ENCODE measurements at places on chromosomes 2 and 18.
A peak's percentile ranks its signal among the peaks of the same experiment; 100 is the strongest.

DNA sequence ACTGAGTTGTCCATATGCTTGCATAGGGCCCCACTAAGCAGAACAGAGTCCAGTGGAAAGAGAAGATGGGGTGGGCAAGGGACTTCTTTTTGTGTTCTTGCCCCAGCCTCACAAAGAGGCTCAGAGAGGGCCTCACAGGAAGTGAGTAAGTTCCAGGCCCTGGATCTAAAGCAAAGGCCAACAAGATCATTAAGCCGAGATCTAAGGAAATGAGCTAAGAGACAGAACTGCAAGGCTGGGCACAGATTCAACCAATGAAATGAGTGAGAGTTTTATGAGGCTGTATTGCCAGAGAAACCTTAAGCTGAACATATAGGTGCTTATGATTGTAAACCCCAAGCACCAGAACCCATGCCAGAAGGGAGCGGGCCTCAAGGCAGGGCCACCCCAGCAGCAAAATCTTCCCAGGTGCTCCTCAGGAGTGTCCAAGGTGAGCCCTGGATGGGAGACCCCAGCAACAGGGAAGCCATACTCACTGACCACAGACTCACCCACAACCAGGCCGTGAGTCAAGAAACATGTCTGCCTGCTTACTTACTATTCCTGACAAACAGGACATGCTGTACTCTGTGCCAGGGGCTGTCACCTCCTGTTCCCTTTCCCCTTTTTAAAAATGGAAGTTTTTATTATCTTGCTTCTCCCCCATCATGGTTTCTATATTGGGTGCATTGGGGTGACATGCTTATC is 40.2 kb downstream of the SLC14A1 start:
- DNase-seq = peak; percentile 25

DNA sequence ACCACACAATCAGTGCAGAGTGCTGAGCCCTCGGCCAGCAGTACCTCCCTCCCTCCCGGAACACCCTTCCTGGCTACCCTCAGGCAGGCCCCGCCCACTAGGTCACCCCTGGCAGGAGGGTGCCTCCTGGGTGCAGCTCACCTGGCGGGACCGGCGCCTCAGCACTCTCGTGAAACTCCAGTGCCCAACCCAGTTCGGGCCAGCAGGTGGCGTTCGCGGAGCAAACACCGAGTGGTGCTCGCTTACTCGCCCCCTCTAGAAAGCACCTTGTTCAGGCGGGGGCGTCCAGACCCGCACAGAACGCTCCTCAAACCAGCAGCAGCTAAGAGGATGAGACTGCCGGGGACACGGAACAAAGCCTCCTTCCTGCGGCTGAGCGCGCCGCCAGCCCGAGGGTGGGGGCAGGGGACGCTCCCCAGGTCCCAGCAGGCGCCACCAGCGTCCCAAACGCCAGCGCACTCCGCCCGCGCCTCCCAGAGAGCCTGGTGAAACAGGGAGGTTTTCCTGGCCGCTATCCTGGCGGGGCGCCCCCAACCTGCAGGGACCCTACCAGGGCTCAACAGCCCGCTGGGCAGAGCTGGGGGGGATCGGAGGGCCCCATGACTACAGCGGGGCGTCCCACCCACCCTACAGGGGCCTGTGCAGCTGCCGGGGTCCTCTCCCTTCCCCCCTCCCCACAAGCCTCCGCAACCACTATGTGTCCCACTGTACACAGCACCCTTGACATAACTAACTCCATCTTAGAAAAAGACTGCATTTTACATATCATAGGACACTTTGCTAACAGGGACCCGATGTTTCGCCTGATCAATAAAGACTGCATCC is 44.7 kb downstream of the MRPS5 start:
- no peak for DNase-seq

GRCh38 chr18:36284671-36285295 is 12.7 kb upstream of the FHOD3 start:
- DNase-seq = no peak

DNA sequence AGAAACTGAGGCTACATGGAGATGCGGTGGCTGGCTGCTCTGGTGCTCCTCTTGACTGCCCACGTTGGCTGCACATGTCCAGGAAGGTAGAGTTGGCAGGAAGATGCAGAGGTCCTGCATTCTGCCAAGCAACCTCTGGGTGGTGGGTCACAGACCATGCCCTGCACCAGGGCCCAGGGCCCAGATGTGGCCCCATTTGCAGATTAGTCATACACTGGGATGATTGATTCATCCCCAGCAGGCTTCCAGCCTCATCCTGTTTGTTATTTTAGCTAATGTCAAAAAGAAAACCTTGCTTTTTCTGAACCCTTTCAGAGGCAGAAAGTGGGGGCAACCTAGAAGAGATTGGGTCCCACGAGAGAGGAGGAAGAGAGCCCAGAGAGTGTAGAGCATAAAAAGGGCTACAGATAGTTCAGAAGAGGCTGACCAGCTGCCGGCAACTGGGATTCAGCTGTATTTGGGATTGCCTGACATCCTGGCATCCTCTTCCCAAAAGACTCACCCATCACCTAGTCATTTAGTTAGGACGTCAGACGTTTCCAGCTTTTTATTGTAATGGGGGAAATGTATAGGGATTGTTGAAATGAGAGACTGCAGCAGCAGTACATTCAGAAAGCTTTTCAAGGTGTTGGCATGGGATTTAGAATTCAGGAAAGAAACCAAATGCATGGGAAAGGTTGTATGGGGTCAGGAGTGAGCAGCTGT is 101.9 kb downstream of the CTIF start:
- no peak for DNase-seq

DNA sequence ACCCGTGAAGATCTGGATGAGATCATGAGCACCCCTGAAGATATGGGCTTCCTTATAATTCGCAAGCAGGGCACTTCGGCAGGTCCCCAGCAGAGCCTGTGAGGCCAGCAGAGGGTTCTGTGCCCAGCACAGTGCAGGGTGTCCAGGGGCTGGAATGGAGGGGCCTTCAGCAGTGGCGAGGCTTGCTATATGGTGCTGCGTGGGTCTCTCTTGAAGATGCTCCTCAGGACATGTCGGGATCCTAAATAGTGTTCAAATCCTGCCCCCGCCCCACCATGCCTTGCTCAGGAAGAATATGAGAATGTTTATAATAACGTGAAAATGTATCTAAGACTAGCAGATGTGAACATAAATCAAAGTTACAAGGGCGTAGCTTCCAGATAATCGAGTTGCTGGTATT is 60.3 kb upstream of the RBM44 start:
- no peak for DNase-seq

DNA sequence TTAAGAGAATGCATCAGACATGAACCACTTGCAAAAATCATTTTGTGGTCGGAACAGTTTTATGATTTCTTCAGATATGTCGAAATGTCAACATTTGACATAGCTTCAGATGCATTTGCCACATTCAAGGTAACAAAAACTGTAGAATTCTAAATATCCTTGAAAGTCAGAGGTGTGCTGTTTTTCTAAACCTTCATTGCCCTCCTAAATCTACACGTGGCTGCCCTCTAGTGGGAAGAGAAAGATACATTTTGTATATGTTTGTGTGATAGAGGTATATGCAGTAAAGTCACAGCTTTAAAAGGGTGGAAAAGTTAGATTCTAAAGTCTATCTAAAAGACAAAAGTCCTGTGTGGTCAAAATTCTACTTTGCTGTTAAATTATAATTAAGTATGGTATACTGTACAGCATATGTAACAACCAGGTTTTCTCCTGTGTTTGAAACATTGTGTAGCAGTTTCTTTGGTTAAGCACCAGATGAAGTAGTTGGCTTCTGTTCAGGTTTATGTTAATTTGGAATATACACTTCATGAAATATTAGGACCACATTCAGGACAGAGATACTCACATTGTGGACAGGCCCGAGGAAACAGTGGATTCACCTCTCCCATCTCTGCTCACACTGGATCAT is 65.9 kb upstream of the ITM2C start:
- DNase-seq = no peak

DNA sequence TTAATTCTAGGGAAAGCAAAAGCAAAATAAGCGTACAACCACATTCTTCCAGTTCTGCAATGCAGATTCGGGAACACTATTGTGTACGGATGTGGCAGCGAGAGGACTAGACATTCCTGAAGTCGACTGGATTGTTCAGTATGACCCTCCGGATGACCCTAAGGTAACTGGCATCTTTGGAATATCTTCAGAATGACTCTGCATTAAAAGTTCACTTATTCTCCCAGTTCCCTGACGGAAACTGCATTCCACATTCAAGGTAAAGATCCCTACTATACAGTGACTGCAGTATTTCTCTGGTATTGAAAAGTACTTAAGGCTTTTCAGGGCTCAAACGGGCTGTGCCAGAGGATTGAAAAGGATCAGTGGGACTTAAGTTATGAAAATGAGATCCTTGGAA is 10.9 kb downstream of the DDX18 start:
- DNase-seq = no peak

DNA sequence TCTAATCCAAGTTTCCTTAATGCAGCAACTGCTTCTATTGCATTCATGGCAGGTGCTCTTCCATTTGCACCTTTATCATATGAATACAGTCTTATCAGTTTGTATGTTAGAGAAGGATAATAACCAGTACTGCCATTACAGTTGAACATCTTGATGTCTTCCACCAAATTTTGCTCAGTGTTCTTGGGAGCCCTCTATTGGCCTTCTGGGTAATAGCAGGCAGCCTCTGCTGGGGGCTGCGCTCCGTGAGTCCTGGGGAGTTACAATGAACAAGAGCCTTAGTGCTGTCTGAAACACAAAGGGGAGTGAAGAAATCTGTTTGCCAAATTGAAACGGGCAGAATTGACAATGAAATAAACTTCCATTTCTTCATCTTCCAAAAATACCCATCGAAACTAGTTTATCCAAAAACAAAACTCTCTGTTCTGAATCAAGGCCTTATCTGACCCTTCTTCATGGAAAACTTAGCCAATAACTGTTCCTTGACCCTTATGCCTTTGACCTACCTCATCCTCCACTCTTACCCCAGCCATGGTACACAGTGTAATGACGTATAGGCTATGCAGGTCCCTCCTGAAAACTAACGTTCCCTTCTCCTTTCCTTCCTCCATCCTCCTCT is 79.9 kb downstream of the ALK start:
- DNase-seq = no peak

- no peak for DNase-seq
These were observed 854.8 kb downstream of the EPHA4 start for GRCh38 chr2:220717283-220717682.

DNA sequence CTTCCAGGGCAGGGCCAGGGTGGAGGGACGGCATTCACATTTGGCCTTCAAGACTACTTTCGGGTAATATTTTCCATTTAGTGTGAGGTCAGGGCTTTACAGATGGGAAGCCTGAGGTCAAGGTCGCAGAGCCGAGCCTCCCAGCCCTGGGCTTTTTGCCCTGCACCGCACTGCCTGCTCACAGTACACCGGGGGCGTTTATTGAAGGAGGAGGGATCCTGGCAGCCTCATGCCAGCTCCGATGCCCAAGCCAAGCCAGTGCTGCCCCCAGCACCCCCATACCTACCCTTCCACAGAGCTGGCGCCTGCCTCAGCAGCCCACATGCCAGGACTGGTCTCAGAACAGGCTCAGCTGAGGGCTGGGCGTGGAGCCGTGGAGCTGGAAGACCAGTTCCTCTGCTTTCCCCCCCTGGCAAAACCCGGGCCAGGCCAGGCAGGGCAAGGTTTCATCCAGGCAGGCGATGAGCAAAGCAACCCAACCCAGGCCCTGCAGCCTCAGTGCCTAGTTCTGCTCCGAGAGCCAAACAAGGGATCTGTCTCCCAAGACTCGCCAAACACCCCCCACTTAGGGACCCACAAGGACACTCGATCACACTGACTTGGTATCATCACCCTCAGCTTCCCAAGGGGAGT is 11.9 kb downstream of the SDC1 start:
- no peak for DNase-seq

DNA sequence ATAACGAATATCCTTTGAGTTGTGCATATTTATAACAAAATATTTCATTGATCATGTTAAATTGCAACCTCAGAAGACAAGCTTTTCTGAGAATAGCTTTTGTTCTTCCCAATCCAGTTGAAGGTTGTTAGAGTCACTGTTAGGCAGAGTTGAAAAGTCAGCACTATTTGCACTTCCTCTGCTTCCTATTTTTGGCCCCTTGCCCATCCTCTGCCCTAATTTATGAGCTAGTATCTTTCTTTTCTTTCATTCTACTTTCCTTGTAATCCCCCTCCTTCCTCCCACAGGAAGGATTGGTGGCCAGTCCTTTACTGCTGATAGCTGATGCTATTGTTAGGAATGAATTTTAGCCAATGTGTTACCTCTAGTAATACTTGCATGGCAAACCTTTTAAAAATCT is 4.9 kb downstream of the RALB start:
- DNase-seq = no peak

- peak; percentile 90 for DNase-seq
These were observed 5.4 kb upstream of the GPBAR1 start for GRCh38 chr2:218255446-218255845.

GRCh38 chr2:239021224-239021623 is 173.3 kb downstream of the TWIST2 start:
- DNase-seq = no peak
